ENCODE measurements at places on chromosomes 2 and 18.

DNA sequence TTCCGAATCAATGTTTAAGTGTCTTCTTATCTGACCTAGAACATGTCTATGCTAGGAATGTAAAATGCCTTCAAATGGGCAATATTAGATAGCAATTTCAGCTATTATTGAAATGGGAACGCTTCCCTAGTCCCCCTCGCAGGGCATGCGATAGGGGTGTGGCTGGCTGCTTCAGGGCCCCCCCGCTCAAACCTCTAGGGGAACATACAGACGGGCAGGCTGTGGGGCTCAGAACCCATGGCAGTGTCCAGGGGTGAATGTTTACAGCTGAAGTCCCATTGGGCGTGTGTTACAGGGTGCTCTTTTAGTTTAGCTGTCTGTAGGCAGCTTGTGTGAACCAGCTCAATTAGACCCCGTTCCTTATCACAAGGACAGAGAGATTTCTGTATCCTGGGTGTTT is 315.9 kb downstream of the DSEL start:
- ATAC-seq, result no peak

GRCh38 chr18:76255070-76255683 is 239.9 kb downstream of the ZNF516 start:
- no peak for ATAC-seq

- ATAC-seq, result no peak
These were observed 26.0 kb downstream of the GALNT5 start for GRCh38 chr2:157283468-157283867.

DNA sequence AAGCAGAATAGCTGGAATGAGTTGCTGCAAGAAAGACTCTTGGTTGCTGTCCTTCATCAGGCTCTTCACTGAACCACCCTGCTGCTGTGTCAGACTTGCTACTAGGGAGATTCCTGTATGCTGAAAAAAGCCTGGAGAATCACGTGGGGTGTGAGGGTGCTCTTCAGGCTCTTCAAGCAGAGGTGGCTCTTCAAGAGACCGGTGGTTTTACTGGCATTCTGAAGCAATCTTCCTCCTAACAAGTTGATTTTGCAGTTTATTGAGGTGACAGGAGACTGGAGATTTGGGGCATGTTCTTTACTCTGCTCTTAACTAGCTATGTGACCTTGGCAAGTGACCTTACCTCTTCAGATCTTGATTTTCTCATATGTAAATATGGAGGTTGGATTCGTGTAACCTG is 14.1 kb downstream of the TMEM178A start:
- no peak for ATAC-seq

- ATAC-seq, result no peak
These were observed 17.8 kb upstream of the BMP10 start for GRCh38 chr2:68889021-68889420.

DNA sequence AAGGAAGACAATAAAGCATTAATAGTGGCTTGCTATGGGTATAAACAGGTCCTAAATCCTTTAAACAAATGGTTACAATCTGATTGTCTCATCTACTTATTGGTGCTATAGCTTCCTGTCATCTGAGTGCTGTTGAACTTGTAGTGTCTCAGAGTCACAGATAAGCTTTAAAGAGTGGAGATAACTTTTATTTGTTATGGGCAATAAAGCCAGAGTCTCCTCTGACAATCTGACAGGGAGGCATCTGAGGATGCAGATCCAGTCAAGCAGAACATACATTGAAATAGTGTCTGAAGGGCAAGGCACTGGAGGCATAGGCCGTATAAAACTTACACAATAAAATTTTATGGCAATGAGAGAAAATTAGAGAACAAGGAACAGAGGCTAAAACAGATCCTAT is 1132.4 kb upstream of the CDH2 start:
- no peak for ATAC-seq

- ATAC-seq, result peak; percentile 19
These were observed 5.6 kb upstream of the WDFY1 start for GRCh38 chr2:223950448-223951347.
